ENCODE measurements at places on chromosomes 2 and 18.

- DNase-seq = peak; percentile 87
These were observed 1.1 kb upstream of the DUSP2 start for GRCh38 chr2:96146153-96146880.

- no peak for DNase-seq
These were observed 184.2 kb downstream of the PIEZO2 start for GRCh38 chr18:10965119-10965518.

DNA sequence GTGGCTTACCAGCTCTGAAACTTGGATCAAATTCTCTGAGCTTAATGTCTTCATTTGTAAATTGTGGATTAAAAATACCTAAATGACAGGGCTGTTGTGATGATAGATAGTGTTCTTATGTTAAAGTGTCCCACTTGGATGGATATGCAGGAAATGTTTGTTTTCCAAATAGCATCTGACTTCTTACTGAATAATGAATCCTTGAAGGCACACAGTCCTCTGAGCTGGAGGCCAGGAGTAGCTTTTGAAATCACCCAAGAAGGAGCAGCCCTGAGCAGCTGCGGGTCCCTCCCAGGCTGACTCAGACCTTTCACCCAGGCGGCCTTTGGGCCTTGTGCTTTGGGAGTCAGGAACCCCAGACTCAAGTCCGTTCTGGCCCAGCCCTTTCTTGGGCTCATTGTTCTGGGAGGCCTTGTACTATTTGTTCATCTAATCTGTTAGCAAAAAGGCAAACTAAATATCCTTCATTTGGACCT, 173.0 kb upstream of the GATA6 start:
- no peak for DNase-seq

DNA sequence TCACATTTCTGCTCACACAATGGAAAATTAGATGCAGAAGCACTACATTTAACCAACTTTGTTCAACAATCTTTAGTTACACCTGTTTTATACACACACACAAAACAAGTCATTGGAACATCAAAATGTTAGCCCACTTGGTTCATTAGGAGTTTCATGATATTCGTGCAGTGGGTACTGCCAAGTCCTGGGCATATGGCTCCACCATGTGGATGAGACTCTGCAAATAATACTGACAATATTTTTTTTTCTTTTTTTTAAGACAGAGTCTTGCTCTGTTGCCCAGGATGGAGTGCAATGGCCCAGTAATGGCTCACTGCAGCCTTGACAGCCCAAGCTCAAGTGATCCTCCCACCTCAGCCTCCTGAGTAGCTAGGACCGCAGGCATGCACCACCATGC, 34.5 kb upstream of the GRB14 start:
- no peak for DNase-seq

- no peak for DNase-seq
These were observed 5.6 kb downstream of the REL start for GRCh38 chr2:60886991-60887390.

GRCh38 chr2:201882353-201883090, 76.2 kb downstream of the CDK15 start:
- no peak for DNase-seq

DNA sequence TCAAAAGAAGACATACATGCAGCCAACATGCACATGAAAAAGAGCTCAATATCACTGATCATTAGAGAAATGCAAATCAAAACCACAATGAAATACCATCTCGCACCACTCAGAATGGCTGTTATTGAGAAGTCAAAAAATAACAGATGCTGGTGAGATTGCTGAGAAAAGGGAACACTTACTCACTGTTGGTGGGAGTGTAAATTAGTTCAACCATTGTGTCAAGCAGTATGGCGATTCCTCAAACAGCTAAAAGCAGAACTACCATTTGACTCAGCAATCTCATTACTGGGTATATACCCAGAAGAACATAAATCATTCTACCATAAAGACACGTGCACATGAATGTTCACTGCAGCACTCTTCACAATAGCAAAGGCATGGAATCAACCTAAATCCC, 95.5 kb upstream of the XIRP2 start:
- no peak for DNase-seq

- no peak for DNase-seq
These were observed 776.6 kb downstream of the TSN start for GRCh38 chr2:122532072-122532344.

DNA sequence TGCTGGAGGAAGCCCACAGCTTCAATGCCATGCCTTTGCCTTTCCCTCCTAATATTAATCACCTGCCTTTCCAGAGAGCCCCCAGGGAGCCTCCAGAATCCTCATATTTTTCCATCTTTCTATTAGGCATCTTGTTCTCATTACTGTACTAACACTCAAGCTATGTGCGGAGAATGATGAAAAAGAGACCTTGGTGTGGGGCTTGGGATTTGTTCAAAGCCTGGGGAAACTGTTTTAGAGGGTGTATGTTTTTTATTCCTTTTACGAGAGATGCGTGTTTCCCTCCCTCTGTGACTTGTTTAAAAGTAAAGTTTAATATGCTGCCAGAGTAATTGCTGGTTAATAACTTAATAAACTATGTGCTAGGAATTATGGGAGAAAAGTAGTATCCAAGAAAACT, 102.4 kb upstream of the ZFP36L2 start:
- DNase-seq = no peak

- no peak for DNase-seq
These were observed 77.1 kb upstream of the CTAGE1 start for GRCh38 chr18:22494771-22495170.

- DNase-seq = no peak
These were observed at the start of gene ASB18 for GRCh38 chr2:236264256-236264655. ASB18 (minus strand) TSS chr2:236264406; CDS start chr2:236264345, 61 bp downstream.

- DNase-seq = no peak
These were observed 68.1 kb downstream of the CCDC178 start for GRCh38 chr18:33372442-33372841.

- no peak for DNase-seq
These were observed 103.0 kb downstream of the AFF3 start for GRCh38 chr2:100039291-100039980.

- no peak for DNase-seq
These were observed 199.9 kb upstream of the FN1 start for GRCh38 chr2:215635788-215636139.

DNA sequence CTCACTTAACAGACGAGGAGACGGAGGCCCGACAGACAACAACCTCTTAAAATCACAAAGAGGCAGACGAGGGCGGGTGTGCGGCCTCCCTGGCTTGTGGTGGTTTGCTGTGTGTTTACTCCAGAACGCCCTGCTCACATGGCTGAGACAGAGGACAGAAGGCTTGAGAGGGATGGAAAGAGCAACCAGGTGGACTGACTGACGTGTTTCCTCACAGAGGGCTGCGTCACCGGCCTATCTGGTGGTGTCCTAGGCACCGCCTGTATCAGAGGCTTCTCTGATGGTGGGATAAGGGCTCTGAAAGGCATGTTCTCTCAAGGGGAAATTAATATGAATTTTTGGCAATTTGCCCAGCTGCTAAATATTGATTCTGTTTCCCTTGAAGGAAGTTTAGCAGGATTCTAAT, 47.0 kb upstream of the RALBP1 start:
- DNase-seq = no peak

DNA sequence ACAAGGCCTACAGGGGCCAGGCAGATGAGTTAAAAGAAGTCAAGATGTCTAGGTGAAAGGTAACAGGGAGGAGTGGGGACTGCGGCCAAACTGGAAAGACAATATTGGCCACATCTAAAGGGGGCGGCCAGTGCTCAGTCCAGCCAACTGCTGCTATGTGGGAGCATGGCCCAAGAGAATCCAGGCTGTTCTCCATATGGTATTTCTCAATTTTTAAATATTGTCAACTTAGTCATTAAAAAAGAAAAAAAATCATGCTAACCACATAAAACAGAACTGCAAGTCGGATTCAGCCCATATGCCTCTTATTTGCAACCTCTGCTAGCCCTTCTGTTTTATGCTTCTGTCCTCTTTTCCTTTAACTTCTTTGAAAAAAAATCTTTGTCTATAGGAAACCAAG, 14.8 kb downstream of the TRABD2A start:
- DNase-seq = no peak

DNA sequence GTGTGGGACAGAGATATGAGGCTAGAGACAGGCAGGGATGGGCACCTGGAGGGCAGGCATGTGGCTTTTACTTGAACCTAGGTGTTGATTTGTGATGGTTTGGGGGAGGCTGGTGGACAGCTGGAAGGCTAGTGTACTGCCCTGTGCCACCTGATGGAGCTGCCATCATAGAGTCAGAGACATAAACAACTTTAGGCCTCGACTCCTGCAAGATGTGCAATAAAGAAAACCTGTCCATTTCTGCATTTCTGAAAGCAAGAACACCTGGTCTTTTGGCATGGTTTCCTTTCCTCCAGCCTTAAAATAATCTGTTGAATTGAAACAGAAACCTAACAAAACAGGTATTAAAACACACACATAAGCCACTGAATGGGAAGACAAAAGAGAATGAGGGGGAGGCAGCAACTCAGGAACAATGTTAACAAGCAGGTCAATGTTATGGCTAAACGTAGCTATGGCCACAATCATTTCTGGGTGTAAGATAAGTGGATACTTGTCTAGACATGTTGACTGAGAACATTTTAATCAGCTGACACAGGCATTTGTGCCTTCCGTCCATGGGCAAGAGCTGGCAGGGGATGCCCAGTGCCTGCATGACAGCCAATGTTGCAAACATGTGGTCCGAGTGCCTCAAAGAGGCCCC, 87.8 kb downstream of the KCTD1 start:
- DNase-seq = no peak

DNA sequence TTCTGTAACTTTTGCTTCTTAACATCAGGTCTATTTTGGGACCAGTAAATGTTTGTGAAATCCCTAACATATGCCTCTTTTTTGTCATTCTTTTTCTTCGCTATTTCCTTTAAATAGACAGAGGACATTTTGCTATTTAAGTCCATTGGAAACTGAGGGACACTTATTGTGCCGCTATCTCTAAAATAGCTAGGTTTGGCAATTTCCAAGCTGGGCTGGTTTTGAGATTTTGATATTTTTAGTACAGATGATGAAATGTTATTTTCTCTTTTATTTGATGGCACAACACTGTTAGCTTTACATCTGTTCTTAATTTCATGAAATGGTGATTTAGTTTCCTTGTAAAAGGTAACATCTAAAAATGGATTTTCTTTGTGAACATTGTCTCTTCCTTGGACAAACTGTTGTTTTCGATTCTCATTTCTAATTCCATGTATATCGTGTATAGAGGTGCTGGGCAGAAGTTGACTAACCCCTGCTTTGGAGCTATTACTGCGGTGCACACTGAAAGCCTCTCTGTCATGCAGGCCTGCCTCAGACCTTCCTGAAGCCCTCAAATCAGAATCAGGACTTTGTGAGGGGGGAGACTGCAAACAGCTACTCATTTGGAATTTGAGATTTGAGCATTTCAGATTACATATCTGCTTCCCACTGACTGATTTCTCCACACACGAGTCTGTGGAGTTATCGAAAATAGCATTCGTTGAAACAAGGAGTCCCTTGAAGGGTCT, 594 bp downstream of the RAD51AP2 start:
- no peak for DNase-seq
